Body of pancreas (tissue), 4 donors: ENCODE measurements at places on chromosomes 3 and 15.

- no peak for DNase-seq
Observed at GRCh38 chr3:67739851-67740250, 85.4 kb upstream of the SUCLG2 start.

DNA sequence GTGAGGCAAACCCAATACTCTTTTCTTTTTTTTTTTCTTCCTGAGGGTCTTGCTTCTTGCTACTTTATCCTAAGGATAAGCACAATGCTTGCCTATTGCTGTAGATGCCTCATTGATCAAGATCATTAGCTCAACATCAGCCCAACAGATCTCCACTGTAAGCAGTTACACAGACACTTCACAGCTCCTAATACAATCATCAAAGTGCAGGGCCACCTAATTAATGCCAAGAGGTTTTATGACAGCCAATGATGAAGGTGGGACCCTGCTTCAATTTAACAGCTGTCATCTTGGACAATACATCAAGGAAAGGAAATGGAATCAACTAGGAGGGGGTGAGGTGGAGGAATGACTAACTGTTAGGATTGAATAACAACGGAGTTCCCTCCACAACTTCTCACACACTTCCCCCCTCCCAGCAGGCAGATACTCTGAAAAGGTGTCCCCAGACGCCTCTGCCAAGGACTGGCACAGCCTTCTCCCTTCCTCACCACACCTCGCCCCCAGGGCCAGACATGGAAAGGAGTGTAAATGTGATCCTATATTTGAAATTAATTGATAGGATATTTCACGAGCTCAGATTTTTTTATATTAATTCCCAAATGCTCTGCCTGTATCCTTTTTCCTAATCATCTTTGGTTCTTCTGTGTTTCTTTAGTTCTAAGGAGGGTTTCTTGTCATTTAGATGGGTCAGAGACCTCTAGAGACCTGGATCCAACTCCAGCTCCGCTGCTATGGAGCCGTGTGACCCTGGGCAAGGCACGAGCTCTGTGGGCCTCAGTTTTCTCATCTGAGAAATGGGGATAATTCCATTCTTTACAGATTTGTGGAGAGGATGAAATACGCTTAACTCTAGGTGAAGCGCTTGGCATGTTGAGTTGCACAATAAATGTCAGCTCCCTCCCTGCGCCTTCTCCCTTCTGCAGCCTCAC is 1.2 kb downstream of the DCLK3 start:
- no peak for DNase-seq

- DNase-seq = no peak
Observed at GRCh38 chr3:171396048-171396447, 64.2 kb downstream of the TNIK start.

DNA sequence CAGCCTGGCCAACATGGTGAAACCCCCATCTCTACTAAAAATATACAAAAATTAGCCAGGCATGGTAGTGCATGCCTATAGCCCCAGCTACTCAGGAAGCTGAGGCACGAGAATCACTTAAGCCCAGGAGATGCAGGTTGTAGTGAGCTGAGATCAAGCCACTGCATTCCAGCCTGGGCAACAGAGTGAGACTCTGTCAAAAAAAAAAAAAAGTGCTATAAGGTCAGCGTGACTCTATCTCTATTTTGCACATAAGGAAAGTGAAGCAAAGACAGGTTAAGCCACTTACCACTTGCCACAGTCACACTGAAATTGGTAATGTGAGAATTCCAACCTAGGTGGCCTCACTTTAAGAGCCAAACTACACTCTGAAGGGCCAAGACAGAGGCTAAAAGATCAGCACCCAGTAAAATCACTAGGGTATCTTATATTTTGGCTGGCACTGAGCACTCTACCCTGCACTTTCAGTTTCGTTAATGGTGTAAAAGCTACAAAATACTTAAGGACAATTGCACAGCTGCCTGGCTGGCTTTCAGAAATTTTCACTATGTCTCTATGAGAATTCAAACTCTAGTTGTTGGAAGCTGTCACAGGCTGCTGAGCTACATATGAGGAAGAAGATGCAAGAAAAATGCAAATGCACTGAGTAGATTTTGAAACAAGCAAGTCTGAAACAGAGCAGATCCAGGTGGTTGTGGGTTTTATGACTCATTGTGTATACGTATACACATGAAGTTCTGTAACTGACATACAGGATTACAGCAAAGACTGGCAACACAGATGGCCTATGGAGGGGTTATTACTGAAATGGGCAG is 32.7 kb downstream of the TRANK1 start:
- peak; percentile 20 for DNase-seq

DNA sequence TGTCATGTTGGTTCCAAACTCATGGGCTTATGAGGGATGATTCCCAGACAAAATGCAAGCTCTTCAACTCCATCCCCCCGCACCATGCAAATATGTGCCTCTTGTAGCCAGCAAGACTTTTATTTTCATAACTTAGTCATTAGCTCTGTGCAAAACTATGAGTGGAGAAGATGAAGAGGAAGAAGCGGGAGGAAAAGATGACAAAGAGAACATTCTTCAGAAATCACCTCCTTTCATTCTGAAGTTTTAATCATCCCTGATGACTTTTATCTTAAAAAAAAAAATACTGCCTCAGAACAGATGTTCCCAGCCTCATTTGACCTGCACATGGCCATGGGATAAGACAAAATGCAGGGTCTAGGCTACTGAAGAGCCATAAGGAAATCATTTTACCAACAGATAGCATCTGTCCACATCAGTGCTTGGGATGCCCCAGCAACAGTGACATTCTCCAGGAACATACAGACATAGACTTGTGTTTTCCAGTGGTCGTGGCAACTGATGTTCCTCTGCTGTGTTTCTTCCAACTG is 145.5 kb downstream of the WNT5A start:
- DNase-seq = no peak

- no peak for DNase-seq
Observed at GRCh38 chr15:72604794-72605193, 49.7 kb upstream of the GOLGA6B start.

DNA sequence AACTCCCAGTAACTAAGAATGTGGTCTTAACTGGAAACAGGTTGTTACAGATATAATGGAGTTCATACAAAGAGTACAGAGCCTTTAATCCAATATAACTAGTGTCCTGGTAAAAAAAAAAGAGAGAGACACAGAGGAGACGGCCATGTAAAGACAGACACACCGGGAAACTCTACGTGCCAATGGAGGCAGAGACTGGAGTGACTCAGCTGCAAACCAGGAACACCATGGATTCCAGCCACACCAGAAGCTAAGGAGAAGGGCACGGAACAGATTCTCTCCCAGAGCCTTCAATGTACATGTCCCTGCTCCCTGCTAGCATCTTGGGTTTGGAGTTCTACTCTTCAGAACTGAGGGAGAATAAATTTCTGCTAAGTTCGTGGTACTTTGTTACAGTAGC is 4.5 kb downstream of the RNF168 start:
- no peak for DNase-seq

DNA sequence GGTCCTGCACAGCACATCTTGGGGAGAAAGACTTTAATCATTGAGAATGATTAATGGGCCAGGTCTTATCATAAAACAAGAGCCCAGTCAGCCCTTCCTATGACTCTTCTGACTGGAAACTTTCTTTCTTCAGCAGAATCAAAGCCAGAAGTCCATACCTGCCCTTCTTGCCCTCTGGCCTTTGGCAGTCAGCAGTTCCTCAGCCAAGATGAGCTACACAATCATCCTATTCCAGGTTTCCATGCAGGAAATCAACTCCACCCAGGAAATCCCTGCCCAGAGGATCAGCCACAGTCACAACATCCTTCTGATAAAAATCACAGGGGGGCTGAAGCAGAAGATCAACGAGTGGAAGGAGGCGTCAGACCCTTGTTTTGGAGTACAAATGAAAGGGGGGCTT is 26.9 kb downstream of the ZNF589 start:
- DNase-seq = no peak

GRCh38 chr3:166444756-166445155 is 607.5 kb upstream of the BCHE start:
- DNase-seq = no peak

- DNase-seq = no peak
Observed at GRCh38 chr15:60222404-60222803, 175.4 kb downstream of the ANXA2 start.

GRCh38 chr3:58163234-58163633 is 47.5 kb downstream of the DNASE1L3 start:
- no peak for DNase-seq

DNA sequence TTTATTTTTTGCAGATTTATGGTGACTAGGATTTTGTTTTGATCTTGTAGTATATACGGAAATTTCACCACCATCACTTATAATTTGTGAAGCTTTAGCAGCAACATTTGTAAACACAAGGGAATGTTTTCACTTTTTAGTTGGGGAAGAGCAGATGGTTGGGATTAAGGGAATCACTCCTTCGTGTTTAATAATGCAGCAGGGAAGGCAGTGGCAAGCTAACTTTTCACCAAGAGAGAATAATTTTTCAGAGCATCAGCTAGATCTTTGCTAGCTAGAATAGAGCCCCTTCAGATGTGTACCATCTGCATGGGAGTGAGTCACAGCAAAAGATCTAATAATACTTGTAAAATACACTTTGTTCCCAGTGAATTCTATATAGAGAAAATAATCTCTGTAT is 632.7 kb downstream of the CADM2 start:
- no peak for DNase-seq

DNA sequence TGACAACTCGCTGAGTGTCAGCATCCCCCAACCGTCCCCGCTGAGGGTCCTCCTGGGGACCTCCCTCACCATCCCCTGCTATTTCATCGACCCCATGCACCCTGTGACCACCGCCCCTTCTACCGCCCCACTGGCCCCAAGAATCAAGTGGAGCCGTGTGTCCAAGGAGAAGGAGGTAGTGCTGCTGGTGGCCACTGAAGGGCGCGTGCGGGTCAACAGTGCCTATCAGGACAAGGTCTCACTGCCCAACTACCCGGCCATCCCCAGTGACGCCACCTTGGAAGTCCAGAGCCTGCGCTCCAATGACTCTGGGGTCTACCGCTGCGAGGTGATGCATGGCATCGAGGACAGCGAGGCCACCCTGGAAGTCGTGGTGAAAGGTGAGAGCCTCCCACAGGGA is 35.4 kb downstream of the ACAN start:
- DNase-seq = no peak

- DNase-seq = no peak
Observed at GRCh38 chr15:100255644-100256043, 86.1 kb downstream of the ADAMTS17 start.

DNA sequence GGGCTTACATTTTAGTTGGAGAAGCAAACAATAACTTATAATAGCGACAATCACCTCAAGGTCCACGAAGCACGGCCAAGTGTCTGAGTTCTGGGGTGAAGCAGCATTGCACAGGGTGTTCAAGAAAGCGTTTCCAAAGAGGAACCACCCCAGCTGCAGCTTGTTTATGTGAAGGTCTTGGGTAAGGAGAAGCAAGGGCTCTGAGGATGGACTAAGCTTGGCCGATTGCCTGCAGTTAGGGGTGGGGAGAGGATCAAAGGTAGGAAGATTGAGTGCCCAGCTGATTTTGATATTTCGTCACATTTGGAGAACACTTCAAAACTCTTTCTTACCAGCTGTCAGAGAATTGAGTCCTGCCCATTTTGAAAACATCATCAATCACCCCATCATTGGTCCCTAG is 321.6 kb upstream of the DNAJC19 start:
- DNase-seq = no peak

DNA sequence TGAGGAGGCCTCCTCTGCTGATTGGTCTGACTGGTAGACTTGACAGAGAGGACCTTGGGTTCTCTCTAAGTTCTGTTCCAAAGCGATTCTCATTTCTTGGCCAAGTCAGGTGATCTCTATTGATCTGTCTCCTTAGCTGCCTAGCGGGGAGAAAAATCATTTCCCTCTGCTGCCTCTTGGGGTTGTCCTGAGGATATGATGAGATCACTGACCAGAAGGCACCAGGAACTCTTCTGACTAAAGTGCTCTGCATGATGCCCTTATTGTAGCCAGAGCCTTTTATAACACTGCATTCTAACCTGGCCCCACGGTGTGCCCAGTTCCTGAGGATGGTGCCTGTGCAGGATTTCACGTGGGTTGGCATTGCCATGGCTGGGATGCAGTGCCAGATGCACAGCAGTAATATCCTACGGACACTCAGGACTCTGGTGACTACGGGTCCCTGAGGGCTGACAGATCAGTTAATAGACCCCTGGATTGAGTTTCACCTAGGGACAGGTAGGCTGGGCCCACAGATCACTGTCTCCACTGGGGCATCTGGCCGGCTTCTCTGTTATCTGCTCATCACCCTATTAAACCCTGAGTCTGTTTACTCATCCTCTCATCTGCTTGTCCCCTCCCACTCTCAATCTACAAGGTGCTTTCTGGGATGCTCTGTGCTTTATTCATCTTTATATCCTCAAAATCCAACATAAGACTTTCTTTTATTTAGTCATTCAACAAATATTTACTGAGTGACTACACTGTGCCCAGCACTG is 3.9 kb upstream of the HEG1 start:
- peak; percentile 63 for DNase-seq

- DNase-seq = no peak
Observed at GRCh38 chr3:136512381-136512780, 239.8 kb downstream of the STAG1 start.

DNA sequence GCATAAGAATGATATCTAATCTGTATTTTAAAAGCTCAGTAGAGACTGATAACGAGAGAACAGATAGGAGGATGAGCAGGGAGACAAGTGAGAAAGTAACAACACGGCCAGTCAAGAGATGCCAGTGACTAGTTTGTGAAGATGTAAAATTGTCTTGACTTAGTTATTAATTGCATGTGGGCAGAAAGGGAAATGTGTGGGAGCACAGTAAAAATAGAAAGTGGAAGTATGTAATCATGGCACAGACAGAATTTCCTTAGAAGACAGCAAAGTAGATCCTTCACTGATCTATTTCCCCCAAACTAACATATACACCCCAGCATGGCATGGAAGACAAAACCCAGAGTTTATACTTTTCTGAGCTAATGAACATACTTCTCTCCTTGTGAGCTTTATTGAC is 344.5 kb downstream of the FGF12 start:
- no peak for DNase-seq

- no peak for DNase-seq
Observed at GRCh38 chr15:91879158-91879557, 25.6 kb downstream of the SLCO3A1 start.

DNA sequence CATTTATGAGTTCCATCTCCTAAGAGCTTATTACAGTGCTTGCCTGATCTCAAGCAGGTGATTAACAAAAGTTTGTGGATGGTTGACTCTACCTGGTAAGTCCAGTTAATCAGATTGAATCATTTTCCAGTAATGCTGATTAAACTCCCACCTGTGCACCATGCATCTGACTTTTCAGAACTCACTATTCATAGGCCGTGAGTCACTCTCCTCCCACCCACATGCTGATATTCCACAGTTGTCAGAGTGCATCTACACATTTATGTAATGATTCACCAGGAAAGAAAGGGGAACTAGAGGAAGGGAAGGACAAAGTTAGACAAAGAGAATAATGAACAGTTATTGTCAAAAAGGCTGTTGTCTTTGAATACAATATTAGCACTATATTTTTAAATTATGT is 106.2 kb upstream of the UBE3A start:
- DNase-seq = no peak
